ENCODE measurements at places on chromosomes 4 and X.

- no peaks in the 10 kb centered on the region for H3K4me1 ChIP-seq
- no peak for DNase-seq
- H3K36me3 ChIP-seq, result no peaks in the 10 kb centered on the region
These were observed 696.2 kb downstream of the TRAM1L1 start for GRCh38 chr4:116389139-116389538.

DNA sequence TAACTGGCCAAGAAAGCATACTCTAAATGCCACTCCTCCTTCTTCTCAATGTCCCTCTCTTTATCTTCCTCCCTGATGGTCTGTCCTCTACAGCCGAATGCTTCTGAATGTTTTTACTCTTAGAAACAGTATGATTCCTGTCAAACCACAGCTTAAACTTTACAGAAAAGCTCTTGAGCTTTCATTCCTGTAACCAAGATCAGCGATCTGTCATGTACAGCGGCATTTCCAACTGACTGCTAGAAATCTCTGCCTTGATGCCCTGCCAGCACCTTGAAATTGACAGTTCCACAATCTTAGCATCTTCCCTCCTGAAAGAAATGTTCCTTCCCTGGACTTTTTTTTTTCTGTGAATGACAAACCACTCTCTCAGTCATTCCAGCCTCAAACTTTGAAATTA is 11.5 kb upstream of the GATB start:
- no peak overlapping the region for H3K4me3 ChIP-seq
- H3K4me1 ChIP-seq, result no peaks in the 10 kb centered on the region
- peaks cover 5% of the 10 kb centered on the region for H3K27me3 ChIP-seq
- DNase-seq, result no peak
- H3K36me3 ChIP-seq, result no peaks in the 10 kb centered on the region
- H3K27ac ChIP-seq, result no peak overlapping the region

DNA sequence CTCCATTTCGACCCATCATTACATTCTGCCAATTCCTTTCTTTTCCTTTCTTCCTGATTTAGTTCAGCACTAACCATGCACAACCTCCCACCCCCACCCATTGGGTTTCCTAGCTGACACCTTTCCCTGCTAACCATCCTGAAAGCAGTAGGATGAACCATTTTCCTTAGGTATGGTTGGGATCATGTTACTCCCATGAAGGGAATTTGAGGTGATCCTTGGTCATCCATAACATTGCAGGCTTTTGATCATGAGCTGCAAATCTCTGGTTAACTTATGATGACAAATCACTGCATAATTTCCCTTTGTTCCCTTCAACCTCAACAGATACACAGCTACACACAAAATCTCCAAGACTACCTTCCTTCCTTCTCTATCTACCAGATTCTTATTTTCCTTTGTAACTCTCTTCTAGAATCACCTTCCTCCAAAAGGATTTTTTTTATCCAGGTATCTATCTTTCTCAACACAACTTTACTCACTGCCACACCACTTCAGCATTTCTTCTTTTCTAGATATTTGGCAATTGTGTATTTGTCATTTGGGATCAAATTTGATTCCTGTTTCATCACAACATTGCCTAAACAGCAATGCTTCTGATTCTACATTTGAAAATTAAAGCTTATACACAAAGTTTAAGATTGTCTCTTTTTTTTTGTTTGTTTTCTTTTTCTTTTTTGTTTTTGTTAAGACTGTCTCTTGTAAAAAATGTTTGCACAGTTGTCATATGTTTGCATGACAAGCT is 145.1 kb downstream of the RBM47 start:
- no peak for DNase-seq
- peaks cover 2% of the 10 kb centered on the region for H3K27me3 ChIP-seq
- H3K4me3 ChIP-seq, result no peak overlapping the region
- H3K4me1 ChIP-seq, result no peaks in the 10 kb centered on the region

- no peak overlapping the region for H3K4me3 ChIP-seq
- DNase-seq, result no peak
- H3K27ac ChIP-seq, result no peak overlapping the region
- no peaks in the 10 kb centered on the region for H3K36me3 ChIP-seq
- H3K4me1 ChIP-seq, result no peaks in the 10 kb centered on the region
- no peaks in the 10 kb centered on the region for H3K27me3 ChIP-seq
These were observed 127.2 kb upstream of the RPS6KA3 start for GRCh38 chrX:20393944-20394343.

- no peak for DNase-seq
- H3K36me3 ChIP-seq, result no peaks in the 10 kb centered on the region
- H3K27ac ChIP-seq, result no peak overlapping the region
- H3K4me3 ChIP-seq, result no peak overlapping the region
- no peaks in the 10 kb centered on the region for H3K4me1 ChIP-seq
These were observed 176.1 kb downstream of the DCAF12L1 start for GRCh38 chrX:126376465-126376864.

DNA sequence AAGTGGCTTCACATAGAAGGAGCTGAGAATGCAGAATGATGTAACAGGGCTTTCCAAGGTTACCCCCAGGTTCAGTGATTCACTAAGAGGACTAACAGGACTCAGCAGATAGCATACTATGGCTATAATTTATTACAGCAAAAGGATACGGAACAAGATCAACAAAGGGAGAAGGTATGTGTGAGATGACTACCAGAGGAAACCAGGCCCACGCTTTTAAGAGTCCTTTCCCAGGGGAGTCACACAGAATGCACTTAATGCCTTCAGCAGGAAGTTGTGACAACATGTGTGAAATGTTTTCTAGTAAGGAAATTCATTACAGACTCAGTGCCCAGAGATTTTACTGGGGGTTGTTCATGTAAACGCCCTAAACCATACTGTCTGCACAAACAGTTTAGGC is 373.6 kb upstream of the MAGEB2 start:
- no peak overlapping the region for H3K4me3 ChIP-seq
- no peaks in the 10 kb centered on the region for H3K4me1 ChIP-seq
- no peak overlapping the region for H3K27ac ChIP-seq
- H3K27me3 ChIP-seq, result peaks cover 1% of the 10 kb centered on the region
- no peak for DNase-seq

DNA sequence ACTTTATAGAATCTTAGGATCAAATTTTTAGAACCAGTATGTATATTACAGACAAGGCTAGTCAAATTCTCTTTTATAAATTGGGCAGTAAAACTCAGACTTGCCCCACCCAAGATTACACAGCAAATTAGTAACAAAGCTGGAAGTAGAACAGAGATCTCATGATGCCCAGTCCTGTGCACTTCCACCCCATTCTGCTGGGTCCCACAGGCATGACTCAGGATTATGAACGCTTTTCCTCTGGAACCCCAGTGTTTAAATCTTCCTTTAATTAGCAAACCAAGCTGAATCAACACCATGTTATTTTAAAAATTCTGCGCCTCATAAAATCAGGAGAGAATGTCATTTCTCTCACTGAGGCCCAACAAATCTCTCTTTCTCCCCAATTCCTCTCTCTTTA is 1.5 kb upstream of the IL13RA2 start:
- H3K4me1 ChIP-seq, result no peaks in the 10 kb centered on the region
- H3K36me3 ChIP-seq, result no peaks in the 10 kb centered on the region
- no peak overlapping the region for H3K27ac ChIP-seq
- DNase-seq, result no peak
- H3K27me3 ChIP-seq, result peaks cover 2% of the 10 kb centered on the region

DNA sequence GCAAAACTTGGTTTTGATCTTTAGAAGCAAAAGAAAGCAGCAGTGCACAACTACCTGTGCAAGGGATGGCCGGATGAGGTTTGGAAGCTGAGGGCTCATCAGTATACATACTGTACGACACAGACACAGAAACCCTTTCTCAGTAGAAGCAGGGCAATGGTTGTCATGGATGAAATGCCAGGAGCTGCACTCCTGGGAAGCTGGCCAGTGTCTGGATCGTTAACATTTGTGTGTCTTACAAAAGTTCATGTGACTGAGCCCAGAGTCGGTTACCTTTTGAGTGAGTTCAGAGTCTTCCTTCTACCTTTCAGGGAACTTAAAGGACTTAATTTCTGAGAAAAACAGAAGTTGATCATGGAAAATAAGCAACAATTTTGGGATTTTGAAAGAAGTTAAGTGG is 230.3 kb downstream of the APBB2 start:
- no peaks in the 10 kb centered on the region for H3K27me3 ChIP-seq
- H3K4me3 ChIP-seq, result no peak overlapping the region
- no peak overlapping the region for H3K27ac ChIP-seq
- no peak for DNase-seq

GRCh38 chr4:108619372-108620100 is 840 bp upstream of the RPL34 start:
- no peak for DNase-seq
- peak overlapping the region; percentile 94 for H3K27ac ChIP-seq
- peak overlapping the region; percentile 96 for H3K4me3 ChIP-seq
- peaks cover 29% of the 10 kb centered on the region for H3K36me3 ChIP-seq
- H3K4me1 ChIP-seq, result peaks cover 56% of the 10 kb centered on the region

DNA sequence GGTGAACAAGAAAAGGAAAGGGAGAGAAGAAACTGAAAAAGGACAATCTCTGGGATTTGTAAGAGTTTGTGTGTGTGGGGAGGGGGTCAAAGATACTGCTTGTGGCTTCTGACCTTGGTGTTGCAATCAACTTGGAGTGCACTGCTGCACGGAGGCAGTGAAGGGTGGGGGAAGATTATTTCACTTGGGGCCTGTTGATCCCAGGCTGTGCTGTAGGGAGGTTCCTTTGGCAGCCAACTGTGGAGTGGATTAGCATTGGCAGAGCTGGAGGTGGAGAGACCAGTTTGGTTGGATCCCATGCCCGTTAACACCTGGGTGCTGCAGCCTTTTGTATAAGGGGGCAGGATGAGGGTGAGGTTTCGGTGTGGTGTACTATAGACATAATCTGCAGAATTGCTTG is 38.2 kb downstream of the AFF1 start:
- peaks cover 34% of the 10 kb centered on the region for H3K4me1 ChIP-seq
- DNase-seq, result no peak
- no peaks in the 10 kb centered on the region for H3K27me3 ChIP-seq
- H3K4me3 ChIP-seq, result no peak overlapping the region
- no peaks in the 10 kb centered on the region for H3K36me3 ChIP-seq
- H3K27ac ChIP-seq, result peak overlapping the region; percentile 52

DNA sequence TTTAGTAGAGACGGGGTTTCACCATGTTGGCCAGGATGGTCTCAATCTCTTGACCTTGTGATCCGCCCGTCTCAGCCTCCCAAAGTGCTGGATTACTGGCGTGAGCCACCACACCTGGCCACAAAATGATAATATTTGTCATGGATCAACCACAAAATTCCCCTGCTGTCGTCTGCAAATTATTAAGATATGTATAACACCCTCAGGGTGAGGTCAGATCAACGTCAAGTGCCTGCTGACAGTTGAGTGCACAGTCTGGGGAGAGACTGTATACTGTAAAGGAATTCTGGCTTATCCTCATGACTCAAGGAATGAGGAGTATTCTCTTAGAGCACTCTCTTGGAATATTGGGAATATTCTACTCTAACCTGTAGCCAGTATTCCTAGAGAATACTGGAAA is 11.2 kb downstream of the EPGN start:
- no peak overlapping the region for H3K27ac ChIP-seq
- H3K36me3 ChIP-seq, result no peaks in the 10 kb centered on the region
- H3K27me3 ChIP-seq, result peaks cover 5% of the 10 kb centered on the region
- H3K4me3 ChIP-seq, result no peak overlapping the region
- no peaks in the 10 kb centered on the region for H3K4me1 ChIP-seq

- DNase-seq, result no peak
- H3K4me1 ChIP-seq, result peaks cover 14% of the 10 kb centered on the region
- H3K4me3 ChIP-seq, result peak overlapping the region; percentile 78
- no peak overlapping the region for H3K27ac ChIP-seq
These were observed 1.0 kb upstream of the PGRMC1 start for GRCh38 chrX:119235051-119235511.

GRCh38 chr4:151728006-151728405 is 32.8 kb downstream of the GATB start:
- no peak overlapping the region for H3K4me3 ChIP-seq
- peaks cover 9% of the 10 kb centered on the region for H3K36me3 ChIP-seq
- no peak for DNase-seq
- H3K4me1 ChIP-seq, result peaks cover 8% of the 10 kb centered on the region
- no peak overlapping the region for H3K27ac ChIP-seq

GRCh38 chrX:132277953-132278614 is 58.8 kb upstream of the RAP2C start:
- H3K27ac ChIP-seq, result no peak overlapping the region
- no peak for DNase-seq
- no peak overlapping the region for H3K4me3 ChIP-seq
- no peaks in the 10 kb centered on the region for H3K4me1 ChIP-seq

- no peak for DNase-seq
- H3K4me3 ChIP-seq, result no peak overlapping the region
- H3K36me3 ChIP-seq, result no peaks in the 10 kb centered on the region
- peak overlapping the region; percentile 87 for H3K27ac ChIP-seq
- H3K4me1 ChIP-seq, result peaks cover 12% of the 10 kb centered on the region
These were observed 2.5 kb downstream of the USP51 start for GRCh38 chrX:55487143-55487542.

DNA sequence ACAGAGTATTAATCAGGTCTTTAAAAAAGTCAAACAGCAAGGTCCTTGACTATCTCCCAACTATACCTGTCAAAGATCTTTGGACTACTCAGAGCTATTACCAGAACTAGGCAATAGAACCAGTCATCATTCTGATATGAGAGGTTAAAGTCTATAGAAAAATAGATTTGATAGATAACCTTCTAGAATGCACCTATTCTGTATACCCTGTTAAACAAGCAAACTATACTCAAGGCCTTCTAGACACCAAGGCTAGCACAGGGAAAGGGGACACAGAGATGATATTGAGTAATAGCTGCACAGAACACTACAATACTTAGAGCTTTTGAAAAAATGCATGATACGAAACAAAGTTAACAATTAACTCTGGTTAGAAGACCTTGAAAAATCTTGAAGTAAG is 149.5 kb downstream of the NR3C2 start:
- H3K4me1 ChIP-seq, result no peaks in the 10 kb centered on the region
- H3K36me3 ChIP-seq, result no peaks in the 10 kb centered on the region
- no peak overlapping the region for H3K27ac ChIP-seq
- no peak for DNase-seq
- no peaks in the 10 kb centered on the region for H3K27me3 ChIP-seq

DNA sequence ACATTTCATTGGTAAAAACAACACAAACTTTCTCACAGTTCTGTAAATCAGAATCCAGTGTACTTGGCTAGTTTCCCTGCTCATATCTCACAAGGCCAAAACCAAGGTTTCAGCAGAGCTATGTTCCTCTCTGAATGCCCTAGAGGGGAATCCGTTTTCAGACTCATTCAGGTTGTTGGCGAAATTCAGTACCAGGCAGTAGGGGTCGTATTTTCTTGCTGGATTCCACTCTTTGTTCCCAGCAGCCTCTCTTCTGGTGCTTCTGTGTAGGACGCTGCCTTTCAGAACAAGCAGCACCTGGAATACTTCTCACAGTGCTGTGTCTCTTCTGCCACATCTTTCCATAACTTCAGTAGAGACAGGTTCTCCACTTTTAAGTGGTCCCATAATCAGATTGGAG is 351.9 kb downstream of the PCDH18 start:
- no peak for DNase-seq
- no peaks in the 10 kb centered on the region for H3K27me3 ChIP-seq
- H3K27ac ChIP-seq, result no peak overlapping the region
- no peaks in the 10 kb centered on the region for H3K4me1 ChIP-seq

- H3K27me3 ChIP-seq, result peaks cover 1% of the 10 kb centered on the region
- no peak overlapping the region for H3K4me3 ChIP-seq
- H3K4me1 ChIP-seq, result no peaks in the 10 kb centered on the region
These were observed 7.6 kb upstream of the KLHL2 start for GRCh38 chr4:165199722-165200121.

Measured in immature natural killer cell (primary cell).